AG08395 (cell line): ENCODE measurements at places on chromosomes 3 and 15.

GRCh38 chr15:82540055-82540983 is at the start of gene RPS17:
Gene RPS17 (minus strand): TSS chr15:82540457. CDS start chr15:82540428, 29 bp downstream.
- peak; percentile 99 for DNase-seq

- peak; percentile 96 for DNase-seq
Measured at GRCh38 chr3:27533718-27534573, 49.8 kb upstream of the SLC4A7 start.

DNA sequence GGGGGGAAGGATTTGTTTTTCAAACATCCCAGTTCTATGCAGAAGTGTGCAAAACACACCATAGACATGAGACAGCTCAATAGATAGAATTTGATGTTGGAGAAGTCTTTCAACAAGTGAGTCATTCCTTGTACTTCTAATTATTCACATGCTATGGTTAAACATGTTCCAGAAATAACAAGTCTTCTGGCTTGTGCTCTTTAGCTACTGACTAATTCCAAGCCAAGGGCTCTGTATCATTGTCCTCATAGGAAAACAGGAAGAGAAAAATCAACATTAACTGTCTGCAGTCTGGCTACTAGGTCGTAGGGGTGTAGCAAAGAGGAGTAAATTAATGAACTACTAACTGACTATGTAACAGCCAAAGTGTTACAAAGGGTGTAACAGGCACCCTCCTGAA is 25.8 kb downstream of the LDHAL6B start:
- peak; percentile 88 for DNase-seq

- DNase-seq, result no peak
Measured at GRCh38 chr3:195073866-195074860, 196.8 kb downstream of the XXYLT1 start.

DNA sequence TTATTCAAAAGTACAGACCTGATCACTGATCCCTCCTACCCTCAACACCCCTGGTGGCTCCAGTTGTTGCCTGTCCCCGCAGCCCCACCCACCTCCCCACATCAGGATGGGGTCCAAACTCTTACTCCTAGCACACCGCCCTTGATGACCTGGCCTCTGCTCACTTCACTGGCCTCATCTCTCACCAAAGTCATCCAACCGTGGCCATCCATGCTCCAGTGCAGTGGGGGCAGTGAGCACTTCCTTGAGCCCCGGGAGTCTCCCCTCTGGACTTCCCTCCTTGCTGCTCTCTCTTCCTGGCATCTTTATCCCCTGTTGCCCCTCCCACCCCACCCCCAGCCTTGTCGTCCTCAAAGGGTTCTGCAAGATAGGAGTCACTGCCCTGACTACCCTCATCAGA is 191.1 kb downstream of the CACNA2D3 start:
- DNase-seq, result no peak

DNA sequence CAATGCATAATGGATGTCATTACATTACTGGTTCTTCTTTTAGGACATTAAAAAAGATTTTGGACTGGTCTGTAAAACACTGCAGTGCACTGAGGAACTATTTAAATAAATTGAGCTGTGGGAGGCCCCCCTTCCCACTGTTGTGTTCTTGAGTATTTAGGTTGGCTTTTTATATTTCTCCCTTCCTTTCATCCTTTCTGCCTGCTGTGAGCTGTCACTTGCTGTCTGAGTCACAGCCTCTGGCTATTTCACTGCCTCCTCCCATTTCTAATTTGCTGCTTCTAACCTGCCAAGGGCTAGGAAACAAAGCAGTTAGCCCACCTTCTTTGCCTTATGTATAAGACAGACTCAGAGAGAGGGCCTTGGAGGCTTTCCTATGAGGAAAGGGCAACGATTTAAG is 89.0 kb upstream of the FNDC3B start:
- DNase-seq, result peak; percentile 60

- DNase-seq, result no peak
Measured at GRCh38 chr15:33968821-33969220, 524 bp downstream of the CHRM5 start.

DNA sequence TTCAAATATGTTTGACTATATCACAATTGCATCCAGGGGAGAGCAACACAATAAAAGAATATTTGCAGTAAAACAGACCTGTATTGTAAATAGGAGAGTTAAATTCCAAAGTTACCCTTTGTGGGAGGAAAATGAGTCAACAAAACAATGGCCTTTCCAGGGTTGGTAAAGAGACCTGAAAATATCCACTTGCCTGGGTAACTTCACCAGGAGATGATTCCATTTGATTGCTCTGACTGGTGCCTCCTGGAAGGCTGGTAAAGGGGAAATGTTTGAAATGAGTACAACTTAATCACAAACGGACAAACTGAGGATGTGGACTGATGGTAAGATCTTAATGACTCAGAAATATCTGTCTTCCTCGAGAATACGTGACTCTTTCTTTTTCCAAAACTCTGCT is 43.6 kb upstream of the SRGAP3 start:
- DNase-seq, result no peak

GRCh38 chr3:149833241-149833640 is 20.2 kb downstream of the RNF13 start:
- DNase-seq, result no peak

- no peak for DNase-seq
Measured at GRCh38 chr15:65058394-65059368, 9.1 kb downstream of the RASL12 start.

DNA sequence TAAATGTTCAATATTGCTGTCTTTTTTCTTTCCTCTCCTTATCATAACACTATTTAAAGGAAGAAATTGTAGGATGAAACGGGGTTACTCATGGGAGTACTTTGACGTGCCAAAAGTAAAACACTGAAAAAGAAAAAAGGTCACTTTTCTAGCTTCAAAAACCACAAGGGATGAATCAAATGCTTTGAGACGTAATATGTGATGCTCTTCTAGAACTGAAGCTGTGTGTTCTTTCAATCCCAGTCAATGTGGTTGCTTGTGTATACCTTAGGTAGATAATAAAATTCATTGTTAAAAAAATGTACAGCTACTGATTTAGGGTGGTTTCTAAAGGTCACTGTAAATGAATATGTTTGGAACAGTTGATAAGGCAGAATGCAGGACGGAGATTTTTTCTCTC is 538.8 kb upstream of the ZNF717 start:
- no peak for DNase-seq

- DNase-seq, result peak; percentile 89
Measured at GRCh38 chr3:37546876-37547275, 314.8 kb upstream of the CTDSPL start.

- DNase-seq, result peak; percentile 4
Measured at GRCh38 chr3:37093481-37093880, 80.9 kb downstream of the LRRFIP2 start.

DNA sequence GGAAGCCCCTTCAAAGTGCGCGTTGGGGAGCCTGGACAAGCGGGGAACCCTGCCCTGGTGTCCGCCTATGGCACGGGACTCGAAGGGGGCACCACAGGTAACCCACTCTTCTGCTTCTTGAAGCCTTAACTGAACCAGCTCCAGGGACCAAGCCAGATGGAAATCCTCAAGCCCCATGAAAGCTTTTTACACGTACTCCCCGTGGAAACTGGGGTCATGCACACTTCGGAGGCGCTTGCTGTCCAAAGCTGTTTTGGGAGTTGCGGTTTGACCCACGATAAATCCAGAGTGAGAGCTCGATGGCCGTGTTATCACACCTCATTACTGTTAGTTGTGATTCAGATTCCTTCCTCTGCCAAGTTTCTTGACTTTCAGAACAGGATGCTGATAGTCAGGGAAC is 47.5 kb downstream of the DNASE1L3 start:
- DNase-seq, result peak; percentile 24

DNA sequence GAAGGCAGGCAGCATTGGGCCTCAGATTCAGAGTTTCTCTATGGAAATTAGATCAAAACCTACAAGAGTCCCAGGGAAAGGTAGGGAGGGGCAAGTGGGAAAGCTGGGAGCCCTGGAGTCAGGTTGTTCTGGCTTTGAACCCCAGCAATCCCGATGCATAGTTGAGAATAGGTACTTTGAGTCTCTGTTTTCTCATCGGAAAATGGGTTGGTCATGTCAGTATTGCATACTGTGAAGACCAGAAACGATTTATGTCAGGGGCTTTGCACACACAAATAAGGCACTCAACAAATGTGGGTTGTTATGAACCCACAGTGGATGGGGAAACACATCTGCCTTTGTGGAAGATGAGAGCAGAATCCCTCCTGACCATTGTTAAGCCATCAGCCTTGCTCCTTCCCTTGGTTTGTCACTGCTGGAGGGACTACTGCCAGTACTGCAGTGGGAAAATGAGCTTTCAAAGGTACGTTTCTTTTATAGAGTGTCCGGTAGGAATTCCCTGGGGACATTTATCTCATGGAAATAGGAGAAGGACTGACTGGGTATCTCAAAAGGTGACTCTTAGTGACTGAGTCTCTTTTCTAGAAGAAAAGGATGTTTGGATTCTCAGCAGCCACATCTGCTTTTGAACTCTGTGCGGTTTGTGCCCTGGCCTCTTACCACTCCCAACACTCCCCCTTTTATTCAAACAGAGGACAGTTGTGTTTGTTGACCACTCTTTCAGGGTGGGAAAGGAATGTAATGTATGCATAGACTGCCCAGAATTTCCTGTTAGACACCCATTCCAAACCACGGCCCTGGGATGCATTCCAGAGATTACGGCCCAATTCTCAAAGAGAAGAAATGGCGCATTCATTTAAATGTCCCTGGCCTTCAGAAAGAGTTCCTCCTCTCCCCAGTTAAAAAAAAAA is 54.6 kb upstream of the VILL start:
- peak; percentile 93 for DNase-seq

GRCh38 chr3:103057003-103057402 is 622.2 kb downstream of the ZPLD1 start:
- peak; percentile 17 for DNase-seq

GRCh38 chr3:110791995-110792686 is 279.5 kb upstream of the NECTIN3 start:
- DNase-seq, result no peak

DNA sequence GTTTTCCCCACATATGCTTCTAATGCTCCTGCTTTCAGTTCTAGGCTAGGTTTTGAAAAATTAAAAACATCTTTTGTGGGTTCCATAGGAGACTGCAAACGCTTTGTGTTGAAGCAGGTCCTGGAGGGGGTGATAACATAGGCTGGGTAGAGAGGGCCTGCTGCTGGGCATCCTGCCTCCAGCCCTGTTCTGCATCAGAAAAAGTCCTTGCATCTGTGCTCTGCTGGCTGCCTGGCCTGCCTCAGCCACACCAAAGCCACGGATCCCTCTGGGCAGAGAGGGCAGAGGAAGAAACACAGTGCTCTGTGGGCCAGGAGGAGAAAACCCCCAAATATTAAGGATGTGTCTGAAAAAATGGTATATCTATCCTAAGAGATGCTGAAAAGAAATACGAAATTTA is 3.9 kb upstream of the ARPP21 start:
- DNase-seq, result no peak

DNA sequence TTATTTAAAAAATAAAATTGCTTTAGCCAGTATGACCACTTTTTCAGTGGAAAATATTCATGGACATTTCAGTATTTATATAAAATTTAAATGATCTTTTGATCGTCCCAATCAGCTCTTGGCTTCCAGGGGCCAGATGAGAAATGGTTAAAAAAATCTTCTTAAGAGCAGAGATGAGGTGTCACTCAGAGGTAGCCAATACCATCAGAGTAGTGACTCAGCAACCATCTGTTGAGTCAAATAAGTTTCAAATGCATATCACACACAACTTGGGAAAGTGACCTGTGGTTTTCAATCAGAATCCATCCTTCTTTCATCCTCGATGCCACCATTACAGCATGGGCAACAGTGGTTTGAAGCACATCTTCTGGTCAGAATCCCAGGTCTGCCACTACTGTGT is 958.8 kb upstream of the NR2F2 start:
- no peak for DNase-seq

DNA sequence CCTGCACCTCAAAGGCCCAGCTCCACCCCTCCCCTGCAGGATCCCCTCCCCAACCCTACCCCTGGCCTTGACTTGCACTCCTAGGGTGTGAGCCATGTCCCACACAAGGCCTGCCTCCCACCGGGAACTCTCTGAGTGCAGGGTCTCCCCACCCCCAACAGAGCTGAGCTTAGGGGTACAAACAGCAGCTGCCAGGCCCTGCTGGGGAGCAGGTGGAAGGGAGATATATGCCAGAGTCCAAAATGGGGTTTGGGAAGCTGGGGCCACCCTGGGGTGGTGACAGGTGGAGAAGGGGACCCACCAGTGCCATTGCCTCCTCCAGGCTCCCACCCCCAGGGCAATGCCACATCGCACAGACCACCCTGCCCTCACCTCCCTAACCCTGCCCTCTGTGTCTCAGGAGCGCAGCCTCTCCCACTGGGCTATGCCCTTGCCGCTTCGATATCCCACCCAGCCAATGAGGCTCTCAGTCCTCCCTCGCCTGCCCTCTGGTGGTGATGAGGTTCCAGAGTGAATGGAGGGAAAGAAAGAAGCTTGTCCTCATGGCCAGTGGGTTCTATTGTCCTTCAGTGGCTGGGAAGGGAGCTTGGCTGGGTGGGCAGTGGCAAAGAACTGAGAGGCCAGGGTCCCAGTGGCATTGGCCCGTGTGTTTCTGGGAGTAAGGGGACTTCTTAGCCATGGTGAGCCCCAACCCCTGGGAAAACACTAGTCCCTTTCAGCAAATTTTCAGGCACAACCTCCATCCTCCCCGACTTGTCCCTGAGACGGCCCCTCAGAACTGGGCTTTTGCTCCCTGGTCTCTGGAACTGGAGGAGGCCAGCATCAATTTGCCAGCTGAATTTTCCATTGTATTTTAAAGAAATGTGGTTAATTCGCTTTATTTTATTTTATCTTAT is 46.8 kb downstream of the CYP11A1 start:
- DNase-seq, result peak; percentile 45

DNA sequence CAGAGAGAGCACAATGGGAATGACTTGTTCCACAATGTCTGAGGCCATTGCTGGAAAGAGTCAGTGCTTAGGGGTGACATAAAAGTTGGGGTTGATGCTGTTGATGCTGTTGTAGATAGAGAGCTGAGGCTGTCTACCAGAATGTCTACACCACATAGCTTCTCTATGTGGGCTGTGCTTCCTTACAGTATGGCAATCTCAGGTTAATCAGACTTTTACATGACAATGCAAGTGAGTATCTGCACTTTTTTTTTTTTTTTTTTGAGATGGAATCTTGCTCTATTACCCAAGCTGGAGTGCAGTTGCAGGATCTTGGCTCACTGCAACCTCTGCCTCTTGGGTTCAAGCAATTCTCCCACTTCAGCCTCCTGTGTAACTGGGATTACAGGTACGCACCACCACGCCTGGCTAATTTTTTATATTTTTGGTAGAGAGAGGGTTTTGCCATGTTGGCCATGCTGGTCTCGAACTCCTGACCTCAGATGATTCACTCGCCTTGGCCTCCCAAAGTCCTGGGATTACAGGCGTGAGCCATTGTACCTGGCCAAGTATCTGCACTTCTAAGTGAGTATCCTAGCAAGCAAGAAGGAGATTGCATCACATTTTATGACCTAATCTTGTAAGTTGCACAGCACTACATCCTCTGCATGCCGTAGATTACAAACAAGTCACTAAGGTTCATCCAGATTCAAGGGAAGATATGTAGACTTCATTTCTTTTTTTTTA is 28.7 kb downstream of the DLEC1 start:
- DNase-seq, result no peak
